ENCODE measurements at places on chromosomes 2 and 18.

- peak; percentile 76 for DNase-seq
Observed at GRCh38 chr2:240561325-240561971, 1.3 kb downstream of the DUSP28 start.

GRCh38 chr2:74703373-74703772 is 49.3 kb downstream of the SEMA4F start:
- no peak for DNase-seq

DNA sequence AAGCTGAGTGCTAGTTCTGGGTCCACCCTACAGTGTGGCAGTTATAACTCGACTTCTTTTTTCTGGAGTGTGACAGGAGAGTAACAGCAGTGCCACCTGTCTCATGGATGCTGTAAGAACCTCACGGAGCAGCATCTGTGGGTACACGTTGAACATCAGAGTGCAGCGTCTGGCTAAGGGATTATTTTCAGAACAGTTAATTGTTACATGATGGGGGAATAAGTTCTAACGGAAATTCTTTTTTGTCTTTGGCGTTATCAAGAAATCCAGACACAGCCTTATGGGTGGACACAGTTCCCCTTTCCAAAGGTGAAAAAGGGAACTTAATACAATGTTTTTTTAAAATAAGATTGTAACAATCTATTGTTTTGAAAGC is 28.3 kb upstream of the TOGARAM2 start:
- peak; percentile 26 for DNase-seq

DNA sequence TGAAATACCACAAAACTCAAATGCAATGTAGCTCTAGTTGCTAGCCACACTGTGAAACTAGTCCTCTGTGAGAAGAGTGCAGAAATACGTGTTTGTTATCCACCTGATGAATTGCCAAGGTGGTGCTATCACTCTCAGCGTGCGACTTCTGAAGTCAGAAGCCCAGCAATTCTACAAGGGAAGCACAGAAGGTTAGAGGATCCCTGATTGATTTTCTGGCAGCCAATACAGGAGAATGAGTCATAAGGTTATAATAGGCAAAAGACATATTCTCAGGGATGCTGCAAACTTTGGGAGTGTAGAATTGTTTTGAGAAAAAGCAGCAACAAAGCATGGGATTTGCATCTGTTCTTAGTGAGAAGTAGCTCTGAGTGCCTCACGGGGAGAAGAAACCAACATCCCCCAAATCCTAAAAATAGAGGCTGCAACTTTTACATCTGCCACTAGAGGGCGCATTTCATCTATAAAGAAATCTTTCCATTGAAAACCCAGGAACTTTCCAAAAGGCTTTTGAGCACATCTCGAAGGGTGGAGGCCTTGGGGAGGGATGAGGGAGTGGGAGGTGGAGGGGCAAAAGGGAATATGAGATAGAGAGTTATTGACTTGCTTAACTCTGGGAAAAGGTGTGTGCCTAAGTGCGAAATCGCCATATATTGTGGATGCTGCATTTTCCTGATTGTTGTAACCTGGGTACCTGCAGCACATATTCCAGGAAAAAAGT is 78.0 kb downstream of the TMEM182 start:
- peak; percentile 75 for DNase-seq

DNA sequence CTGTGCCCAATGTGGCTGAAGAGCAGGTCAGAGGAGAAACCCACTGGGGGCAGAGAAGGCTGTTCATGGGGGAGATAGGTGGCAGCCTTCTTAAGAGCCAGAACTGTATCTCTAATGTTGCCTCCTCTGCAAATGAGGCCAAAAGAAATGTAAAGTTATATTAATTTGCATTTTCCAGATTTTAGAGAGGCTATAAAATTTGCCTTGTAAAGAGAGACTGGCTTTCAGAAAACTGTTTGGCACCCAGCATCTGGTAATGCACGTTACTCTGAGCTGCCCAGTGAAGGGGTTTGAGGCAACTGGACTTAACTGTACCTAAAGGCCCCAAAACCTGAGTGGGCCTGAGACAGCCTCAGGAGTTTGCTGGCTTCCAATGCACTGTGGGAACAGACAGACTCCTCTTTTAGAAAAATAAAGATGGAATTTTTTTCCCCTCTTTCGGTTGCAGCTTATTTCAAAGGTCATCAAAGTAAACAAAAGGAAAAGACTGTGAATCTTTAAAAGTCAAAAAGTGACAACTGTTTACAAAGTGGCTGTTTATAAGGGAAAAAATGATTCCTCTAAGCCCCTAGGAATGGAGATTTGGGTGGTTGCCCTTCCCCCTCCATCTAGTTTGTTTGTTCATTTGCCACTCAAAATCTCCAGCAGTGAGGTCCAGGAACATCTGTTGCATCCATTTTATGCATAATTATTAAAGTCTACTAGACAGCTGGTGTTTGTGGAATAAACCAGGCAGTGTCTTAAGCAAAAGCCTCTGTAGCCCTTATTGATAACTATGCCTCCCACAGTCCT is 132.2 kb upstream of the ZFP36L2 start:
- peak; percentile 32 for DNase-seq

GRCh38 chr2:207983641-207984042 is 41.7 kb downstream of the PLEKHM3 start:
- DNase-seq, result no peak
